ENCODE measurements at places on chromosomes 5 and 9.

GRCh38 chr5:133792655-133793054, 175.8 kb downstream of the C5orf15 start:
- peak; percentile 34 for DNase-seq

DNA sequence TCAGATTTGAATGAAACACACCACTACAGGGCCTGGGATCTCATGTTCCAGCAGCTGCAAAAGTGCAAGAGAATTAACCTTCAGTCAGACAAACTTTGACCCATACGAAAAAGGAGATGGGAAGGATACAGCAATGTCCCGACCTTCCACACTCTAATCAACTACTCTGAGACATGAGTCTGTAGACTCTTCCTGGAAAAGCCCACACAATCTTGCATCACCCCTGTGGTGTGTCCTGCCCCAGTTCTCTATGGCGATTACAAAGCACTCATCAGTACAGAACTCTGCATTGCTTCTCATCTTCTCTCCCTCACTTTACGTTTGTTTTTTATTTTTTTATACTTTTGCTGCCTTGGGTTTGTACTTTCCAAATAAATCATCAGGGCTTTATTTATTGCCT, 241.0 kb upstream of the KIF2A start:
- DNase-seq = no peak

- DNase-seq = no peak
Observed at GRCh38 chr5:55691265-55692105, 20.6 kb downstream of the SLC38A9 start.

DNA sequence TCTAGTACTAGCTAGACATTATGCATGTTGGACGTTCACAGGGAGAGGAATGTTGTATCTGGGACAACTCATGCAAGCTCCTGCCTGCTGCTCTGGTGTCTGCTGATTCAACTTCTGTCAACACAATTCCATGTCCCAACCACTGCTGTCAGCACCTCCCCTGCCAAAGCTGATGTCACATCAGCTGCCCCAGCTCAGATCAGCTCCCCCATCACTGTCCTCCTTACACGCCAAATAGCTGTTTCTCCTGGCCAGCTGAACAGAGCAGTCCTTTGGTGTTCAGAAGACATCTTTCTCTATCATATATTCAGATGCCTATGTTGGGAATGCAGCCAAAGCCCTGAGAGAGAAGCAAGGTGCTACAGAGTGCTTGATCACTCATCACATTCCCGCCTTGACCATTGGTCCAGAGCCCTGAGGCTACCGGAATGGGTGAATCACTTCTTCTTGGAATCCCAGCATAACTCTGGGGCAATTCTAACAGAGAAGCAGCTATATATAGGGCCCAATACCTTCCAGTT, 223.3 kb downstream of the SEC61B start:
- DNase-seq = peak; percentile 91

DNA sequence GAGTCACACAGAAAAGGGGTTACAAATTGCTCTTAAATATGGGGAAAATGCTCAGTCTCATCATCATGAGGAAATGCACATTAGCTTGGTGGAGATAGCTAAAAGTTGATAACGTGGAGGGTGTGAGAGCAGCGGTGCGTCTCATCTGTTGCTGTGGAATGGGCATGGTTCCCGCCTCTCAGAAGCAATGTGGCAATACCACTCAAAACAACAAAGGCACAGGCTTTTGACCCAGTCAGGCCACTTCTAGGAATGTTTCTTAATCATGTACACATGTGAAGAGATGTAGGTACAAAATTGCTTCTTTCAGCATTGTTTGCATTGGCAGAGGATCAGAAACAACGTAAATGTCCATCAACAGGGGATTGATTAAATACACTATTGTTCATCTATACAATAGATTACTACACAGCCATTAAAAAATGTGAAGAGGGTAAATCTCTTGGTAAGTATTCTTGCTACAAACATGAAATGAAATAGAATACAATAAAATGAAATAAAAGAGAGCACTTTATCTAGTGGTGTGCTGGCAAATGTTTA, 212.6 kb upstream of the MSX2 start:
- DNase-seq = no peak

DNA sequence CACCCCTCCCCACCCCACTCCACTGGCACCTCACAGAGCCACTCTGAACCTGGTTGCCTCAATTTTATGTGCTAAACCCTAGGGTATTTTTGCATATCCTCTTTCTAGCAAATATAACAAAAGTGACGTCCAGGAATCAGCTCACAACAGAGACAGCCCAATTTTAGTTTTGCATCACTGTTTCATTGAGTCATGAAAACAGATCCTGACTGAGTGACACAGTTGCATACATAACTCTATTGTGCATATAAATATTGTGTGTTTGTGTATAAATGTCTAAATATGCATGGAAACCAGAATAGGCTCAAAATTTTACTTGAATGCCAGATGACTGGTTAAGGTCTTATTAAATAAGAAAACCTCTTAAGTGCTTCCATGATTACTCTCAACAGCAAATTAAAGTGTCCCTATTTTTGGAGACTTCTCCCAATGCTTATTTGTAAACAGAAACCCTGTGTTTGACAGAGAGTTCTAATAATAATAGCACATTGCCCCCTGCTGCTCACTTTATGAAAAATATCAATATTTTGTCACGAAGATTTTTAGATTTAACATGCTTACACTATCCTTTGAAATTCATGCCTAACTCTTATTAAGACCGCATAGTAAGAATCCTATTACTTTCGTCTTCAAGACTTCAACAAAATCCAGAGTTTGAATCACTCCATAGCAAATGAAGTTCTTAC, 75.5 kb upstream of the PRRC1 start:
- DNase-seq = no peak

DNA sequence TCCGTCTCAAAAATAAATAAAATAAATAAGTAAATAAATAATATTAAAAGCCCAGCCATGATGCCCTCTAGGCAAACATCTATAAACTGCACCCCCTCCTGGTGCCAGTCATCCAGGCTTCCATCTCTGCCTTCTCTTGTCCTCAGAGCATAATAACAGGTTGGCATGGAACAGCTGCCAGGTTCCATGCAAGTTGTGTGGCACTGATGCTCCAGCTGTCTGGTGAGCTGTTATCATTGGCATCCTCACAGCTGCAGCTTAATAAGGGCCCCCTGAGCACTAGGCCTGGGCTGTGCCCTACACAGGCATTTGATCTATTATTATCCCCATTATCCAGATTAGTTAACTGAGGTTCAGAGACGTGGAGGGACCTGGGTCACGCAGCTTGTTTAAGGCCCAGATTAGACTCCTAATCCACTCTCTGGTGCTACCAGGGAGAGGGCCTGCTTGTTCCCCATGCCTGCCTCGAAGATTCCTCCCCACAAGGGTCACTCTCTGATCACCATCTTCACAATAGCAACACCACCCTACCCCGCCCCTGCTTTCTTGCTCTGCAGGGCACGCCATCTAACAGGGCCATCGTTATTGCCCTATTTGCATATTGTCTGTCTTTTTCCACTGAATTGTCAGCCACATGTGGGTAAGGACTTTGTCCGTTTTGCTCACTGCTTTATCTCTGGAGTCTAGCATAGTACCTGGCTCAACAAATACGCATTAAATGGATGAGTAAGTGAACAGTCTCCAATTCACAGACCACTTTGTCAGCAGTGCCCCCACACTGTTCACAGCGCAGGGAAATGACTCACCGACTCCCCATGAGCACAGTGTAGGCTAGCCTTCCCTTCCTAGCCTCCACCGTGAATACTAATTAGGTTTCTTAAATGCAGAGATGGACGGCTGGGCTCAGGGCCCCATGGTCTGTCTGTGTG, 1.5 kb upstream of the DNM1 start:
- no peak for DNase-seq

GRCh38 chr9:33131790-33132772, 35.1 kb downstream of the B4GALT1 start:
- DNase-seq = peak; percentile 51

GRCh38 chr5:123496892-123497291, 15.1 kb upstream of the CSNK1G3 start:
- no peak for DNase-seq

GRCh38 chr9:135487281-135488012, 7.9 kb downstream of the PPP1R26 start:
- DNase-seq = no peak

DNA sequence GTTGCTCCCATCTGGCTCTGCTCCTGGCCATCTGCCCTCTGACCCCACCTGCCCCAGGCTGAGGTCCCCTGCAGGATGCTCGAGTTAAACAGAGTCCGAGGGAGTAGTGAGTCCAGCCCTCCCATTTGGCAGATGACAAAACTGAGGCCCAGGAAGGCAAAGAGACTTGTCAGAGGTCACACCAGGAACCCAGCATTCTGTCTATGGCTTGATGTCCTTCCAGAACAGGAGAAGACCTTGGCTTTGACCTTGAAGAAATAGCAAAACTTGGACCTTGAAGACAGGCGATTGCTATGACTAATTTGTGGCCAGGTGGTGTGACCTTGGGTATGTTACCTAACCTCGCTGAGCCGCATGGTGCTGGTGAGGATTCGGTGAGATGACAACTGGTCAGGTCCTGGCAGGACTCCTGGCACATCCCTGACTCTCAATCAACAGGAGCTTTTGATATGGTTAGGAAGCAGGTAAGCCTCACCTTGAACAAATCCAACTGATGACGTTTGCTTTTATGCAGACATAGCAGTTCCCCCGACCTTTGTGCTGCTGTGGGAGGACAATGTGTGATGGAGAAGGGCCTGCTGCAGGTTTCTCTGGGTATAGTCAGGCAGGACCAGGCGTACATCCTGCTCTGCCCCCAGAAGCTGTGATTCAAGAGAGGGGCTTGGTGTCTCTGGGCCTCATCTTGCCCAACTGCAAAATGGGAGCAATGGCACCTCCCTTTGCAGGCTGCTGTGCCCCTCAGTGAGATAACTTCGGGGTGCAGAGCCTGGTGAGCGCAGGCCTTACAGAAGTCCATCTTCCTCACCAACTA, 198.7 kb downstream of the C9orf50 start:
- no peak for DNase-seq

DNA sequence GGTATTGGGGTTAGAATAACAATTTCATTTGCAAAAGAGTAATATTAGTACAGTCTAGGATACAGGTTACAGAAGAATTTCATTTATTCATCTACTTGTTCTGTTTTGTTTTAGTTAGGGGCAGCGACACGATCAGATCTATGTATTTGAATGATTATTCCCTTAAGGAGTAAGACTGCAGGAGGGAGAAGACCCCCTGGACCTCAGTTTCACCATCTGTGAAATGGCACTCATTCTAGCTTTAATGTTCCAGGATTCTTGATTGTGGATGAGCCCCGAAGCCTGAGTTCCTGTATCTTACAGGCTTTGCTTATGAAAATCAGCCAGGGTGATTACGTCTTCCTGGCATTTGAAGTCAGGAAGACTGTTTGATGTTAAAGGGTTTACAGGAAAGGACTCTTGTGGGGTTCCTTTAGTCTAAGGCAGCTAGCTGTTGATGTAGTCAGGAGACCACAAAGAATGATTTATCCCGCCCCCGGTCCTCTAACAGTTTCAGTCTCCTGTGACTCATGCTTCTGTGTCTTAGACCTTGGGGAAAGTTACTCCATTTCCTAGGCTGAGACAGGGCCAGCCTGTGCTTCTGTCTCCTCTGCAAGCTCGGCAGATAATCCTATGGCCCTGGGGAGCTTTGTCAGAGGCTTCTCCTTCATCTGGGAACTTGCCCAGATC, 11.5 kb downstream of the SMIM3 start:
- DNase-seq = peak; percentile 95

DNA sequence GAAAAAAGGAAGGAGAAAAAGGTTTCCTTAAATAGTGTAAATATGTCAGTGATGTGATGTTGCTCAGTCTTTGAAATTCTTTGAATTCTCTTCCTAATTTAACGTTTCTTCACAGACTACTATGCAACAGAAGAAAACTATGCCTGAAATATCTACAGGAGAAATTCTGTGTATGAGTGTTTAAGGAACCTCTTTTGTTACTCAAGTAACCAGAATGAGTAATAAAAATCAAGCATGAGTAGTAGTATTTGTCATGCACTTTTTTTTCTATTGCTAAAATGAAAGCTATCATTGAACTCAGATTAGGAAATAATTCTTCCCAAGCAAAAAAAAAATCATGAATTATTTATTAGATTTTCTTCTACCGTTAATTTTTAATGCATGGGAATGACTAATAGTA, 20.3 kb upstream of the THG1L start:
- no peak for DNase-seq

GRCh38 chr9:137354153-137354844, 52.2 kb upstream of the NRARP start:
- DNase-seq = no peak

- DNase-seq = no peak
Observed at GRCh38 chr5:135864503-135865435, 30.3 kb downstream of the SLC25A48 start.

DNA sequence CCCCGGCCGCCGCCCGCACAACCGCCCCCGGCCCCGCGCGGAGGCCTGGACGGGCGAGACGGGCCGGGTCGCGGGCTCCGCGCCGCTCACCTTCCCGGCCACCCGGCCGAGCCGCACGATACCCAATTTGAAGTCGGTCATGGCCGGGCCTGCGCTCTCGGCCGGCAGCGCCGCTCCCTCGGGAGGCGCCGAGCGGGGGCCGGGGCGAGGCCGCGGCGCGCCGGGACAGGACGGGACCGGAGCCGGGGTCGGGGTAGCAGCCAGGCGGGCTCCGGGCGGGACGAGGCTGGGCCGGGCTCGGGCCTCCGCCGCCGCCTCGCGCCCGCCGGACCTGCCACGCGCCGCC, 216 bp downstream of the ZMYND19 start:
- DNase-seq = no peak

DNA sequence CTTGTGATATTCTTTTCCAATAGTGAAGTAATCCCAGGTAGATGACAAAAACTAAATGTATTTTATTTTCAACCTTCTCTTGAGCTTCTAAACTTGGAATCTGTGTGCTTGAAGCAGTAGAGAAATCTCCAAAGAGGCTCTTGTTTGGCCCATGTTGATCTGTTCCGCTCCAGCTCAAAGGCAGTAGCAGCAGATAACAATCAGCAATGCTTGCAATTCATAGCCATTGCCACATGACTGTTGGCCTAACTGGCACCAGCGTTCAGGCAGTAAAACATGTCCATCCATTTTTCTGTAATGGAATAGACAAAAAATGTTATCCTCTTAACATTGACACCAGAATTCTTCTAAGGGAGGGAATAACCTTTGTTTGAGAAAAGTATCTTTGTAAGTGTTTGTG, 270.7 kb upstream of the MSX2 start:
- DNase-seq = peak; percentile 58

DNA sequence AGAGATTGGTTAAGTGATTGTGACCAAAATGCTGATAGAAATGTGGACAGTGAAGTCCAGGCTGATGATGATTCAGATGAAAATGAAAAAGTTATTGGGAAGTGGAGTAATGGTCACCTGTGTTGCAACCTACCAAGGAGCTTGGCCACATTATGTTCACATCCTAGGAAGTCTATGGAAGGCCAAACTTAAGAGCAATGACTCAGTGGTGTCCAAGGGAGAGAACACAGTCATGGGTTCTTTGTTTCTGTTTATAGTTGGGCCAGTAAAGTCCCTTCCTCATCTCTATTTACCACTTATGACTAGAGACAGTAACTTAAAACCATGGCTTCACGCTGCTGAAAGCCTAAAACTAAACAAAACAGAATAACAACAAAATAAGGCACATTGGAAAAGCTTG, 555.3 kb upstream of the DAB2 start:
- no peak for DNase-seq

- no peak for DNase-seq
Observed at GRCh38 chr5:7597059-7597642, 201.2 kb downstream of the ADCY2 start.

- DNase-seq = no peak
Observed at GRCh38 chr9:129745200-129745599, 7.6 kb downstream of the PTGES start.

- peak; percentile 45 for DNase-seq
Observed at GRCh38 chr5:1316588-1317340, 21.9 kb upstream of the TERT start.

Measured in islet precursor cell (in vitro differentiated cells).